ENCODE measurements at places on chromosomes 3 and 15.

DNA sequence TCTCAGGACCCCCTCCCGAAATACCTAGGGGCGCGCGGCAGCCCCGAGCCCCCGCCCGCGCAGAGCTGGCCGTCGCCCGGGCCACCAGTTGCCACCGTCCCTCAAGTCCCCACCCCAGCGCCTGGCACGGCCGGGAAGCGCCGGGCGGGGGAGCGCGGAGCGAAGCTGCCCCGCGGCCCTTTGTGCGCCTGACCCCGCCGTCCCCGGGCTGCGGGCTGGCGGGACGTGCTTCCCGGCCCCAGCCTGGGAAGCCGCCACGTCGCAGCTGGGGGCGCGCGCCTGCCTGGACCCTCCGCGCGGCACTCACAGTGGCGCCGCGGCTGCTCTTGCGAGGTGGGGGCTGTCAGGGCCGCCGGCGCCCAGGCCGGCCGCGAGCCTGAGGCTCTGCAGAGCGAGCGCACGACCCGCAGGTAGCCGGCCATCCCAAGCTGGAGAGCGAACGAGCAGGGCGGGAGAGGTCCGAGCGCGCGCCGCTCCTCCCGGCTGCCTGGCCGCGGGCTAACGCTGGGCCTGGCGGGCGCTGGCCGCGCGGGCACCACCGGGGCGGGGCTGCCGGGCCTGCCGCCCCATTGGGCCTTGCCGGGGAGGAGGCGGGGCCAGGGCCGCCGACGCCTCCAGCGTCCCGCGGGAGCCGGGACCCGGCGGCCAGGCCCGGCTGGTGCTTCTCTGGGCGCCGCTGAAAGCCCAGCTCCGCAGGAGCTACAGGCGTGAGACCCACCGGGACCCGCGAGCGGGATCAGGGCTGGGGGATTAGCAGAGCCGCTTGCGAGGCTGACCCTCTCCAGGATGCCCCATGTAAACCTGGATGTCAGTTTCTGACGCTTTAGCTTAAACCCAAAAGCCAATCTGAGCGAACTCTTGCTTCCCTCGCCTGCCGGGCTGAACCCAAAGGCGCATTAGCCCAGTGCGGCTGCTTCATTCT is at the start of gene IDH2:
TSS of gene IDH2 (minus strand) at position 500 of the 922 bp plus-strand sequence. CDS start at position 422, 78 bp downstream.
- DNase-seq: peak; percentile 59

DNA sequence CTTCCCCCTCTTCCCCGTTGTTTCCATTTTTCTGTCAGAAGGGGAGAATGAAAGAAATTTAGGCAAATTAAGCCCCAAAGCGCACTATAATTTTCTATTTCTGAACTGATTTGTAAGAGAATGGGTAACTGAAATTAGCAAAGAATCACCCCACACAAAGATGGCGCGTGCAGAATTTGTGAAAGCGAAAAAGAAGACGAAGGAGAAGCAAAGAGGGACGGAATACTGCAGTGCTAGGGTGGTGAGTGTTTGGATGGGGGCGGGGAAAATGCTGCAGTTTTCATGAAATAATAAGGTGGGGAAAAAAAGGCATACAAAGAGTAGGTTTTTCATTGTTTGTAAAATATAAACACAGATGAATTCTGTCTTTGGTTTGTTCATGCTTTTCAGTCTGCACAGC is 4.6 kb upstream of the CTNNB1 start:
- no peak for DNase-seq

DNA sequence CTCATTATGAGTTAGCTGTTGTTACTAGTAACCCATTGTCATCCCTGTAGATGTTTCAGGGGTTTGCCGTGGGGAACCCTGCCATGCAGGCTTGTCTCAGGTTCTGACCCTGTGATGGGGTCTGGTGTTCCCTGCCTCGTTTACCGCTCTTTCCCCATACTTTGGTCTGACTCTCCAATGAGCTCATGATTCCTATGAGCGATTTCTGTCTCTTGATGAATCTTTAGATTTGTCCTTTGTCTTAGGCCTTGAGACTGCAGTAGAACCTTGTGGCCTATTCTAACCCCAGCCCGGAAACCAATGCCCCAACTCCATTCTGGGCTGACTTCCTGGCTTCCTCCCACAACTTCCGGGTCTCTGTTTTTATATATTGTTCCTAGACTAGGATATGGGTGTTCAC is 11.3 kb upstream of the IQGAP1 start:
- no peak for DNase-seq

GRCh38 chr3:127651516-127652172 is 21.1 kb upstream of the ABTB1 start:
- DNase-seq: no peak

DNA sequence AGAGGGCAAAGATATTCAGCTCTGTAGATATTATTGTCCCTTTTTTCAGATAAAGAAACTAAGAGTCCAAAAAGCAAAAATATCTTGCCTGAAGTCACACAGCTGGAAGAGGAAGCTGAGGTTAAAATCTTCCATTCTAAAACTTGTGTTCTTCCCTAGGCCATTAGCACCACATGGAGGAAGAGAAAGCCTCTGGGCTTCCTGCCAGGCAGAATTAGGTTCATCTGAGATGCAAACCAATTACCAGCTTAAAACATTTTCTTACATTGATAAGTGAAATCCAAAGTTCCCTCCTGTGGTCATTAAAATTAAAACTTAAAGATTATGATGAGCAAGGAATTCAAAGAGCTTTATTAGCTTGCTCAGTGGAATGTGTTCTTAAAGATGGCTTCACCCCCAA is 235.3 kb upstream of the SETMAR start:
- no peak for DNase-seq

GRCh38 chr15:34271493-34271892 is 46.7 kb downstream of the EMC4 start:
- peak; percentile 76 for DNase-seq

DNA sequence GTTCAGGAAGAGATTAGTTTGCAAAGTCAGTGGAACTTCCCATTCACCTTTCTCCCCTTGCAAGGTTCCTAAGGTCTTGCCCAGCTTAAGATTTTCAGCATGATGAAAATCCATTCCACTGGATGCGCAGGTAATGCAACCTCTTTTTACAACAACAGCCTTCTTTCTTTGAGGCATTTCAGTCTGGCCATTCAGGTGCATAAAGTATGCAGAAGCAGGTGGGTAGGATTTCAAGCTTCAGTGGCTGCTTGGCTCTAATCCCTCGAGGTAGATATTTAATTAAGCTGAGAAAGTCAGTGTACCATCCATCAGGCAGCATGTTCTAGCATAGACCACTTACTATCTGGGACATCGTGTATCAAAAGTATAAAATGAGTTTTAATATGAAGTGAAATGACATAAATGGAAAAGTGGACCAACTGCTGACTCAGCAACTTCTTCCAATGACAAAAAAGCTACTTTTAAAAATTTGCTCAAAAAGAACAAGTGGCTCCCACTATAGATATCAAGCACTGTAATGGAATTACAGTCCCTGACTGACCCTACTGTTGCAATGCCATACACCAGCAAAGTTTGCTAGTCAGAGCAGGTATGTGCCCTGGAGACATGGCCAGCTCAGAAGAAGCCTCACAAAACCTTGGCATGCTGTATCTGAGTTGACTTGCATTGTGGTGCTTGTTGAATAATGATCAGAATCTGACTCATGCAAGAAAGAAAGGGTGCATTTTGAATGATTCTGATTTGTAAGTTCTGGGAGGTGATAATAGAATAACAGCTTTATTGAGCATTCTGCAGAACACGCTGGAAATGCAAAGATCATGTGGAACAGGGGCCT is 459.9 kb upstream of the MCTP2 start:
- DNase-seq: no peak

DNA sequence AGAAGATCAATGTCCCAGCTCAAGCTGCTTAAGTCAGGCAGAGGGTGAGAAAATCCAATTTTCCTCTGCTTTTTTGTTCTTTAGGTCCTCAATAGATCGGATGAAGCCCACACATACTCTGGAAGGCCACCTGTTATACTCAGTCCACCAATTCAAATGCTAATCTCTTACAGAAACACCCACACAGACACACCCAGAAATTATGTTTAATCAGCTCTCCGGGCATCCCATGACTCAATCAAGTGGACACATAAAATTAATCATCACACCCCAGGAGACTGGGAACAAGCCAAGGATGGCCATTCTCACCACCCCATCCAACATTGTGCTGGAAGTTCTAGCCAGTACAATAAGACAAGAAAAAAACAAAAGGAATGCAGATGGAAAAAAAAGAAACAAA is 67.8 kb upstream of the SLC24A5 start:
- DNase-seq: no peak

DNA sequence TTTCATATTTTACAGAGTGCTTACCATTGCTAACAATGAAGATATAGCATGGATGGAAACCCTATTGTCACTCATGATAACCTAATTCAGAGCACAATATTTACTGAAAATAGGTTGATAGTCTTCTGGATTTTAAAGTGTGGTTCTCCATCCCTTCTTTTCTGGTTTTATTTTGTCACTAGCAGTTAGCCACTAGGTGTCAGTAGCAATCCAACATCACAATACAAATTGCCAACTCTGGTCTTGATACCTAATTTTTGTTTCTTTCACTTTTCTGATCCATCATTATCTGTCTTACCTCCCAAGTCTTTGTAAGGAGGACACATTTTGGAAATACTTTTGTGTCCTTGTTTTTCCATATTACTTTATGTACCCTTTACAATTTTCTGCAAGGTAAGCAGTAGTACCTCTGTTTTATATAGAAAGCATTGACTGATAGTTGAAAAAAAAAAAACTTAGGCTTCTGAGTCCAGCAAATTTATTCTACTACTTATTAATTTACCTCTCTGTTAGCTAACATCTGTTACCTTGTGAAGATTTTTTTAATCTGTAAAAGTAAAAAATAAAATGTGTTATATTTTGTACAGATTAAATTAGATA is 28.3 kb upstream of the CRYBG3 start:
- DNase-seq: peak; percentile 59

Data from PC-9 (cell line).